Stimulated activated naive CD4-positive, alpha-beta T cell treated with Interleukin-2 at 50 U/mL for 16 hours (primary cell): ENCODE measurements at places on chromosomes 5 and 9.

GRCh38 chr5:149246906-149247305 is 24.8 kb upstream of the AFAP1L1 start:
- DNase-seq, result no peak

DNA sequence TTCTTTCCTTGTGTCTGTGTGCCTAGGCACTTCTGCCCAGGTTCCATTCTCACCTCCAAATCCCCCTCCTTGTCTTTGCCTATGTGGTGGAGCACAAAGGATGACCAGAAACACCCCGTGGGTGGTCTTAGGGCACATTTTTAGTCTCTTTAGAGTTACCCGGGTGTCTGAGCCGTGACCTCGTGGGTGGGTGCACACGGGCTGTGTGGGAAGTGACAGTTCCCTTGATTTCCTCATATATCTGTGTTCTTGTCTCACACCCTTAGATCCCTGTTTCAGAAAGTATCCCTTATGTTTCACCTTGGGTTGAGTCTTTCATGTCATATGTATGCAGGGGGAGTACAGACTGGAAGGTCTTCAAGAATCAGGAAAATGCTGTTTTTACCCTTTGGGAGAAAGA is 13.4 kb upstream of the SMIM32 start:
- DNase-seq, result no peak

DNA sequence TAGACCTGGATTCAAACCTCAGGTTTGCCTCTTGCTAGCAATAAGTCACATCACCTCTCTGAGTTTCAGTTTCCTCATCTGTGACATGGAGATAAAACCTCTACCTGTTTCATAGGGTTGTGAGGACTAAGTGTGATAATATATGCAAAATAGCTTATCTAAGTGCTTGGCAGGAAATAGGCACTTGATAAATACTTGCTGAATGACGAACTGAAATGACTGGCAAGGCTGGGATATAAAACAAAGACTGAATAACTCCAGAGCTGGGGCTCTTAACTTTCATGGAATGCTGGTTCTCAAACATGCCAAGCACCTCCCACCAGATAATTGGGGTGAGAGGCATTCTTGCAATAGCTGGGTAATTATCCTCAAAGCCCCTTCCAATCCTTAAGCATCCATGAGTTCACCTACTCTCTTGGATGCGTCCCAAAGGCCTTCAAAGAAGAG is 87.6 kb downstream of the ADRB2 start:
- no peak for DNase-seq

- no peak for DNase-seq
Observed at GRCh38 chr9:6665628-6666027, 20.1 kb upstream of the GLDC start.

DNA sequence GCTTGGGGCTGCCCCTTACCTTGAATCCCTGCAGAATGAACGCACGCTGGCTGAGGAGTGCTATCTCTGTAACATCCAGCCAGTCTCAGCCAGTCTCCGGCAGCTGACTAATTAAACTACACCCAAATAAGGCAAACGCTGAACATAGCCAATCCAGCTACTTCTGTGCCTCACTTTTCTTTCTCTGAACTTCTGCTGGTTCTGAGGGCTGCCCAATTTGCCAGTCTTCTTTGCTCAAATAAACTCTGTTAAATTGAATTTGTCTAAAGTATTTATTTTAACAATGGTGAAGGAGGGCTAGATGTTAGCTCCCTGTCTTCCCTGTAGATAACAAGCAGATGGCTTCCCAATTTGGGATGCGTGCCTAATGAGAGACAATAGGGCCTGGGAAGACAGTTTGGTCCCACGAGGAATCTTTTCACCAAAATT is 154.0 kb upstream of the NFIL3 start:
- DNase-seq, result no peak

DNA sequence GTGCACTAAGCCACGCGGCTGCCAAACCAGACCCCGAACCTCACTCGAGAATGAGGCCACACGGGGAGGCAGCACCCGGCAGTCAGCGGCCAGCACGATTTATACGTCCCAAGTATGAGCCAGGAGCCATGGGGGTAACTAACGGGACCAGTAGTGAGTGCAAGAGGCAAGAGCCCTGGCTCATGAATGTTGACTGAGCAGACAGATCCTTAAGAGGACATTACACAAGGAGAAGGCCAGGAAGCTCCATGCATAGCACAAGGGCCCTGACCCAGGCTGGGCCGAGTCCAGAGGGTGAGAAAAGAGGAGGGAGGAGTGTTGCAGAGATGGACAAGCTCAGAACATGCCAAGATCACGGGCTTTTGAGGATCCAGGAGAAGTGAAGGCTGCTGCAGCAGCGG is 58.6 kb upstream of the PHYKPL start:
- DNase-seq, result no peak

- no peak for DNase-seq
Observed at GRCh38 chr9:36218011-36218410, 27.3 kb downstream of the CLTA start.

GRCh38 chr9:89982016-89982415 is 377.2 kb downstream of the GADD45G start:
- no peak for DNase-seq

DNA sequence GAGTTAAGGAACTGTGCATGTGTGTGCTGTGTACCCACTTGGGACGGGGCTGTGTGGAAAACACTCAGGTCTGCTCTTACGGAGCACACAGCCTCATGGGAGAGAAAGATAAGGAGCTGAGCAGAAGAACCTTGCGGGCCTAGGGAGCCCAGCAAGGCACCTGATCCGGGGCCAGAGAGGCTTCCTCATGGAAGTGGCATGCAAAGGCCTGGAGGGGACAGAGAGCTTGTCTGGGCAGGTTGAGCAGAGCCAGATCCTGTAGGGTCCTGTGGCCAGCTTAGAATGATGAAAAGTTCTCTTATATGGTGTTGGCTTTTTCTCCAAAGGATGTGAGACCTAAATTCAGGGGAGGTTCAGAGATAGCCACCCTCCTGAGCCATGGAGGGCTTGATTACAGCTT is 45.2 kb downstream of the NEK6 start:
- DNase-seq, result no peak

DNA sequence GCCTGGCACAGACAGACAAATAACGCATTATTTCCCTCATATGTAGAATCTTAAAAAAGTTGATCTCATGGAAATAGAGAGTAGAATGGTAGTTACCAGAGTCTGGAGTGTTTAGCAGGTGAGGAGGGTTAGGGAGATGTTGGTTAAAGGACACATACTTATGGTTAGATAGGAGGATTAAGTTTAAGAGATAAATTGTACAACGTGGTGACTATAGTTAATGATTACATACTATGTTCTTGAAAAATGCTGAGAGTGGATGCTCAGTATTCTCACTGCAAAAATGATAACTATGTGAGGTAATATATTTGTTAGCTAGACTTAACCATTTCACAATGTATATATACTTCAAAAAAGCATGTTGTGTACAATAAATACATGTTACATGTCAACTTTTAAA is 38.0 kb downstream of the CERT1 start:
- no peak for DNase-seq

- DNase-seq, result no peak
Observed at GRCh38 chr9:123997665-123998277, 13.8 kb upstream of the LHX2 start.

DNA sequence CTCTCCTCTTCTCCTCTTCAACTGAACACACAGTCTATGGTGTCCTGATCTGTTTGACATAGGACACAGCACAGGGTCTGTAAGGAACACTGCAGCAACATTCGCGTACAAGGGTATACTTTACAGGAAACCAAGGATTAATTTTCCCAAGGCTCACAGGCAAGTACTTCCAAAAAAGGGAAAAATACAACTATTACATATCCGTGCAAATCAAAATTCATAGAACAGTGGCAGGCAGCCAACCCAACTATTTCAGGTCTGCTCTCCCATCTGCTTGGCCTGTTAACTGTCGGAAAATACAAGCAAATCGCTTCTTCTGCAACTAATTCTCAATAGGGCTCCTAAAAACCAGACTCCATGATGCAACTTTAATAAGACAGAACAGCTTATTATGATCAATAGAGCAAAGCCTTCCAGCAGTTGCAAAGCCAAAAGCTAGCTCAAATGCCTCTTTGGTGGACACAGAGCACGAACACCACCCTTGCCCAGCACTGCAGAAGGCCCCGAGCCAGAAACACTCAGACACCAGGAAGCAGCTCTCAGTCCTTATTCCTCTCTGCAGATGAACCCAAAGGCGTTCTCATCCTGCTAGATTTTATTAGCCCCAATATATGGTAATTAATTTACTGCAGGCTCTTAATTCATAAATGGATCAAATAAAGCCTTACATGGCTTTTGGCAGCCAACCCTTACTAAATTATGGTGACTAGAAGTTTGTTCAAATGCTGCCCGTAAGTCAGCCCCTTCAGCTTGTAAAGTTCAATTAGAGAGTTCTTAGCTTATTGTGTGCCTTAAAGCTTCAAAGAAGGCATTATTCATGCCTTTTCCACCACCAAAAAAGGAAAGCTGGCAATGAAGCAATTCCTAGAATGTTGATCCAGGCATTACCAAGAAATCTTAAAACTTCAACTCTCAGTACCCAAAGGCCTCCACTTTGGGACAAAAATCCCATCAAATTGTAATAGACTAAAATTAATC is 68.8 kb downstream of the ZNF608 start:
- DNase-seq, result no peak
